Activated T-cell treated with anti-CD3 and anti-CD28 coated beads, Interleukin-2, amount 50 U/mL, for 4 hours (primary cell): ENCODE measurements at places on chromosomes 7 and 10.

DNA sequence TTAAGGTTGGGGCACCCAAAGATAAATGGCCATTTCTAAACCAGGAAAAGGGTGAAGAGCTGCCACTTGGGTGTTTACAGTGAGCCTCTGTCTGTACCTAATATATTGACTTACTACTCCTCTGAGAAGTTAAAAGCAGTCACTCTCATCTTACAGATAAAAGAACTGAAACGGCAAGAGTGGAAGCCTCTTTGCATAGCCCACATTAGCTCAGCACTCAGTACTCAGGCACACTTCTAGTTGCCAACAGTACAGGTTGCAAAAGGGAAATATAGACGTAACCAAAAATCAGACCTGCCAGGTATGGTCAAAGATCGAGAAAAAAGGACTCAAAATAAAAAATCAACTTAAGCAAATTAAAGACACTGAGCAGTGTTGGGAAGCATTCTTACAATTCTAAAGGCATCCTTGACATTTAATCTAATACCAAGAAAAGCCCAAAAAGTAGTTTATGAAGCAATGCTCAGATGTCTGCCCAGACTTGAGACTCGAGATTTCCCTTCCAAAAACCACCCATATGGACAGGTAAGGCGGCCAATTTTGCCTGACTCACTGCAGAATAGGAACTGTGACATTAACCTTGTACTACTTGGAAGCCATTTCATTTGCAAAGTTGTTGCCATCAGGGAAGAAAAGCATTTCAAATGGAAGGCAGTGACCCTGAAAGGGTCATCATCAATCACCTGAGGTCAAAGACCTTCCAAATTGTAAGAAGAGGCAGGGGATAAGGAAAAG is 139.3 kb downstream of the SLC25A13 start:
- DNase-seq = no peak

DNA sequence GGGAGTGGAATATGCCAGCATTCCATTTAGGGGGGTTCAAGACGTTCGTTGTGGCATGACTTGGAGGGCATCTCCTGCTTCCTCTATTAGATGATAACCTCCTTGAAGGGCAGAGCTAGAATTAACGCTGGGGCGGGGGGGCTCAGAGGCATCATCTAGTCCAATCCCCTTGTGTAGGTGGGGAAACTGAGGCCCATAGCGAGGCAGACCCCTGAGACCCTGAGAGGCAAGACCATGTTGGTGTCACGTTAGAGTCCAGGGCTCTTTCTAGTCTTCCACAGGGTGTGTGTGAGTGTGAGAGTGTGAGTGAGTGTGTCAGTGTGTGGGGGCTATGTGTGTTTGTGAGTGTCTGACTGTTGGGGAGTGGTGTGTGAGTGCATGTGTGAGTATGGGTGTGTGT is 29.3 kb upstream of the NUB1 start:
- no peak for DNase-seq

DNA sequence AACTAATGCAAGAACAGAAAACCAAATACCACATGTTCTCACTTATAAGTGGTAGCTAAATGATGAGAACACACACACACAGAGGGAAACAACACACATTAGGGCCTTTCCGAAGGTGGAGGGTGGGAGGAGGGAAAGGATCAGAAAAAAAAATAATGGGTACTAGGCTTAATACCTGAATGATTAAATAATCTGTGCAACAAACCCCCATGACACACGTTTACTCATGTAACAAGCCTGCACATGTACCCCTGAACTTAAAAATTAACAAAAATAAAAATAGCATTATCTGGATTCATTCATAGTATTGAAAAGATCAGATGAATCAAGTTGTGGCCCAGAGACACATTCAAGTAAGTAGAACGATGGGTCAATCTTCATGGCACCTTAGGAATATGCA is 159.5 kb upstream of the POT1 start:
- DNase-seq = no peak

DNA sequence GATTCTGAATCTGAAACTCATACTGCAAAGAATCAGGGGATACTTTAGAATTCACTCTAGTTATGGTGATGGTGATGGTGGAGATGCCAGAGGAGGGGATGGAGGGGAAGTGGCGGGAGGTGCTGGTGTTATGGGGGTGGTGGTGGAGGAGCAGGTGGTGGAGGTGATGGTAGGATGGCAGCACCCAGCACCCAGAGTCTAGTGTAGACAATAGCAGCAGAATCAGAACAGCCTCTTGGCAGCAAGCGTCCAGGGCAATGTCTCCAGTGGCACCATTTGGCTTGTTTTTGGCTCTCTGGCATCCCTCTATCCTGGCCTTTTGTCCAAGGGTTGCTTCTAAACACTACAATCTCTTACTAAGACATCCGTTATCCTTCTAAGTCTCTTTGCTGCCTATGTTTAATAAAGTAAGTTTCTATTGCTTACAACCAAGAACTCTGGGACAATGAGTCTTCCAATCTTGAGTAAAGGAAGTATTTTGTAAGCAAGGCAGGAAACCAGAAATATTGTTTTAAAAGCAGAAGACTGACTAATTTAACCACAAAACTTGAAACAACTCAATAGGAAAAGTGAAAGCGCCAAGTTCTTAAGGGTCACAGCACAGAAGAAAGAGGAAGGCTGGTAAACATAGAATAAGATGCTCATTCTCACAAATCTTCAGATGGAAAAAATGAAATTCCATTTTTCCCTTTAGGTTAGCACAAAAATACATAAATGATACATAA is 42.4 kb upstream of the GDF10 start:
- no peak for DNase-seq

DNA sequence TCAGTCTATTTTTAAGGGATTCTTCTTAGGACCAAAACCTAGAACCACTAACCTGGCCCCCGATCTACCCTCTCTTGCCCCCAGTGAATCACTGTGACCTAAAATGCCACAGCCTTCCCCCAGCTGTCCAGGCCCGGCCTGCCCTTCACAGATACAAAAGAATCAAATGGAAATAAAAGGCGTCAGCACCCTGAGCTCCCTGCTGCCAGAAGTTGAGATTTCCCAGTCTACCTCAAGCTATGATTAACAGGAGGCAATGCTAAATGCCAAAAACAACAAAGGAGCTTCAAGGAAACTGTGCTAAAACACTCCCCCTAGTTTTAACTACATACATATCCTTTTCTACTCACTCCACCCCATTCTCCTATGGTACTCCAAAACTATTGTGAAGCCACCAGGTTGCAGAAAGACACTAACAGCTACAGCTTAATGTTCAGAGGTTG is 67.8 kb downstream of the GSAP start:
- DNase-seq = no peak

DNA sequence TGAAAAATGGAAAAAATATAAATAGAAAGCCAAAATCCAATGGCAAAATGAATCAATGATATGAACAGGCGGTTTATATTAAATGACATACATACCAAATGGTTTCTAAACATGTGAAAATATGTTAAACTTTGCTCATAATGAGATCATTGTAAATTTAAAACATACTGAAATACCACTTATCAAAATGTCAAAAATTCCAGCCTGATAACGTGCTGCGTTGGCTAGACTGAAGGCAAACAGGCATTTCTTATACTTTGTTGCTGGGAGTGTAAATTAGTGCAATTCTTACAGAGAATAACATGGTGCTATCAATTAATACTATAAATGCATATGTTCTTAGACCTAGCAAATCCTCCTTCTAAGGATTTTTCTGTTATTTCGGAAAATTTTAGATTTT is 225.8 kb upstream of the FAM3C start:
- no peak for DNase-seq

- no peak for DNase-seq
Observed at GRCh38 chr7:32583791-32584190, 88.5 kb downstream of the AVL9 start.

DNA sequence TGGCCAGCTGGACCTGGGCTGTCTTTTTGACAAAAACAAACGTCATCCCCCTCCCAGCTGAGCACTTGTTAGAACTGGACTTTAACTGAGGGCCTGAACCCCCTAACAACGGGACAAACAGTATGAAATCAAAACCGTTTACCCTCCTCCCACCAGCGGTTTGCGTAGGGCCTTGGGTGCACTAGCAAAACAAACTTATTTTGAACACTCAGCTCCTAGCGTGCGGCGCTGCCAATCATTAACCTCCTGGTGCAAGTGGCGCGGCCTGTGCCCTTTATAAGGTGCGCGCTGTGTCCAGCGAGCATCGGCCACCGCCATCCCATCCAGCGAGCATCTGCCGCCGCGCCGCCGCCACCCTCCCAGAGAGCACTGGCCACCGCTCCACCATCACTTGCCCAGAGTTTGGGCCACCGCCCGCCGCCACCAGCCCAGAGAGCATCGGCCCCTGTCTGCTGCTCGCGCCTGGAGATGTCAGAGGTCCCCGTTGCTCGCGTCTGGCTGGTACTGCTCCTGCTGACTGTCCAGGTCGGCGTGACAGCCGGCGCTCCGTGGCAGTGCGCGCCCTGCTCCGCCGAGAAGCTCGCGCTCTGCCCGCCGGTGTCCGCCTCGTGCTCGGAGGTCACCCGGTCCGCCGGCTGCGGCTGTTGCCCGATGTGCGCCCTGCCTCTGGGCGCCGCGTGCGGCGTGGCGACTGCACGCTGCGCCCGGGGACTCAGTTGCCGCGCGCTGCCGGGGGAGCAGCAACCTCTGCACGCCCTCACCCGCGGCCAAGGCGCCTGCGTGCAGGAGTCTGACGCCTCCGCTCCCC is at the start of gene IGFBP1:
IGFBP1 (plus strand) TSS at position 304 of the 808 bp plus-strand sequence; CDS start at position 469, 165 bp downstream.
- no peak for DNase-seq

- no peak for DNase-seq
Observed at GRCh38 chr10:73734796-73735305, 9.3 kb upstream of the SEC24C start.

DNA sequence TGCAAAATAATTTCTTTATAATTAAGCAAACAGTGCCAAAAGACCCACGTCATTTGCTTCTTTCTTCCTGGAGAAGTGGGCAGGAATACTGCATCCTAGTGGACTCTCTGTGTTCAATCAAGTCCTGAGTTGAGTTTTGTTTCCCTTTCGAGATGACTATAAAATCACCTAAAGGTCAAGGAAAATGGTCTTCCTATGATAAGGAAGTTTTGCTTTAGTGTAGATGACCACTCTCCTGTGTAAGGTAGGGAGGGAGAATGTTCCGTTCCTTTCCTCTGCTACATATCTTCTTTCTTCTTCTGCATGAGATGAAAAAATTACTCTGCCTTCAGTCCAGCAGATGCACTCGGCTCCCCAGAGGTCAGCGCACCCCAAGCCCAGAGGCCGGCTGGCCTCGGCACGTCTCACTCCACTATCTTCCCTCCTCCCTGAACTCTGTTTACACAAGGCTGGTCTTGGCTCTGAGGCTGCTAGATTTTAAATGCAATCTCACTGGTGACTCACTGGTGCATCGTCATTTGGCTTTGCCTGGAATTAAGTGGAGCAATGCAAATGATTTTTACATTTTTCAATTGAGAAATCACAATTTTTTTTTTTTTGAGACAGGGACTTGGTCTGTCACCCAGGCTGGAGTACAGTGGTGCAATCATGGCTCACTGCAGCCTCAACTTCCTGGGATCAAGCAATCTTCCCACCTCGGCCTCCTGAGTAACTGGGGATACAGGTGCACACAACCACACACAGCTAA is 18.6 kb upstream of the VDAC2 start:
- DNase-seq = no peak

- DNase-seq = no peak
Observed at GRCh38 chr7:36176697-36177096, 23.6 kb downstream of the EEPD1 start.

DNA sequence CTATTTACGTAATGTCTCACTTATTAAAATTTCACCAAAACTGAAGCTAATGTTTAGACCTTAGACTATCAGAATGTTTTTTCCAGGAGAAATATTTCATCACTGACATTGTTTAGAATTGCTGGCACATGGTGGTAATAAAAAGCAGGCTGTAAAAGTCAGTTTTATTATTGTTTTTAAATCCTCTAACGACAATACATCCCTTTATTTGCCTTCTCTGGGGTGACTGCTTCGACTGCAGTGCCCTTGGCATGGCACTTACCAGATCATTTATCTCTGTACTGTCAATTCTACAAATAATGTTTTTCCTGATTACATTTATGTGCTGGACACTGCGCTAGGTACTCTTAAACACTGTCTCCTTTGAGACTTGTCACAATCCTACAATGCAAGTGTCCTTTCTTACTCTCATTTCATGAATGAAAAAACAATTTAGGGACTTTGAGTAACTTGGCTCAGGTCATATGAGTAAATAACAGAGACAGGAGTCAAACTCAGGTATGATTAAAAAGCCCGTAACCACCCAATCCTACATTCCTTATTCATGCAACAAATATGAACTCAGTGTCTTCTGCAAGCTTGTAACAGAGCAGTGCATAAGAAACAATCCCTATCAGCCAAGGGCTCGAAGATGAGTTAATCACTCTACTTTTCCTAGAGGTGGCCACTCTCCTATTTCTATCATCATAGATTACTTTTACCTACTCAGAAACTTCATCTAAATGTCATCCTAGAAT is 5.6 kb upstream of the ING3 start:
- no peak for DNase-seq

- no peak for DNase-seq
Observed at GRCh38 chr10:7333961-7334641, 76.7 kb downstream of the SFMBT2 start.
